ENCODE measurements at places on chromosomes 4 and X.
A peak's percentile ranks its signal among the peaks of the same experiment; 100 is the strongest.

GRCh38 chr4:3189459-3189858 is 59.5 kb upstream of the MSANTD1 start:
- no peak for DNase-seq

DNA sequence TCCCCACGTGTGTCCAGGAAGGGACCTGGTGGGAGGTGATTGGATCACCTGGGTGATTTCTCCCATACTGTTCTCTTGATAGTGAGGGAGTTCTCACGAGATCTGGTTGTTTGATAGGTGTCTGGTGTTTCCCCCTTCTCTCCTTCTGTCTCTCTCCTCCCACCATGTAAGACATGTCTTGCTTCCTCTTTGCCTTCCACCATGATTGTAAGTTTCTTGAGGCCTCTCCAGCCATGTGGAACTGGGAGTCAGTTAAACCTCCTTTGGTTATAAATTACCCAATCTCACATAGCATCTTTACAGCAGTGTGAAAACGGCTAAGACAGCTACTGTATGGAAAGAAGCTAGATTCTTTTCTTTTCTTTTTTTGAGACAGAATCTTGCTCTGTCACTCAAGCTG is 21.6 kb upstream of the FGG start:
- DNase-seq: no peak

DNA sequence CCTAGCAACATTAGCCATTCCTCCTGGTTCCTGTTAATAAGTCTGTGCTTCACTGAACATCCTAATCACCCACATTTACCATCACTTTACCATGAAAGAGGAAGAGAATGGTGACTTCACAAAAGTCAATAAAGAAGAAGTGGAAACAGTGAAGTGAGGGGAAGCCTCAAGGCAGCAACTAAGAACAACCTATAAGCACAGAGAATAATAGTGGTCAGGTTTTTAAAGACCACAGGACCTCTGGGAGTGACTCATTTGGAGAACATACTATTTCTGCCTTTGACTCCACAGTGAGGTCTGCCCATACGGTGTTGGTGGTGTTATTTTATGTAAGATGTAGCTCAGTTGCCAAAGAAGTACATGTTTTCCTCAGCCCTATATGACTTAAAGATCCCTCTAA is 86.0 kb upstream of the TET2 start:
- DNase-seq: no peak

GRCh38 chr4:6104541-6105130 is 86.4 kb upstream of the C4orf50 start:
- peak; percentile 34 for DNase-seq

GRCh38 chr4:65502131-65502701 is 168.1 kb downstream of the EPHA5 start:
- DNase-seq: no peak

GRCh38 chr4:3601992-3602391 is 69.8 kb upstream of the LRPAP1 start:
- no peak for DNase-seq

- DNase-seq: no peak
Measured at GRCh38 chr4:126682250-126682649, 950.5 kb upstream of the INTU start.

DNA sequence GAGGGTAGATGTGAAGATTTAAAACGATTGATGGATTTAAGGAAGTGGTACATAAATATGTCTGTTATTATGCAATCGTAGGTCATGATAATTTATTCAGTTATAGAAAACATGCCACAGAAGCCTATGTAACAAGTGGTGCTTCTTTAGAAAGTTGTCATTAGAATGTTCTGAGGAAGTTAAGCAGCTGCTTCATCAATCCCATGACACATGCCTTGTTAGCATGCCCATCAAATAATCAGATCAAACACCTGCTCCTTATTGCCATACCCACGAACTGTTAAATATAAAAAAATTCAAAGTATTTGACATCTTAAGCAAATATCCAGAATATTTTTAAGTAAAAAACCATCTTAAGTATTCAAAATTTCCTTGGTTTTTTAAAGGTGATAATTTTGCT is 76.4 kb upstream of the MYOZ2 start:
- no peak for DNase-seq

DNA sequence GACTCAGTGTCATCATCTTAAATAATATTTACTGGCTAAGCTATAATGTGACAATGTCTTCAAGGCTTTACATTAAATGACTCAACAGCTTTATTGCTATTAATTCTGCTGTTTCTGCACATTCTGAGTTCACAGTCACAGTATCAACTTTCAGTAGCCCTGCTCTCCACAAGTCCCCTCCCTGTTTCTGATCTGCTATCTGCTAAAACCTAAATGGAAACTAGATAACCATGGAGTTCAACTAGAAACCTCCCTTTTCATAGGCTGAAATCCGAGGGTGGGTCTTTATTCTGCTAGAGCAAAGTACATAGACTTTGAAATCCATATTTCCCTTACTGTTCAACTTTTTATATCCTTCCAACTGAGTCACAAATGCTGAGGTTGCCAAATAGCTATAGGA is 5.4 kb upstream of the ACE2 start:
- no peak for DNase-seq

Data from posterior vena cava (tissue), 2 donors.